HT-29 (cell line): ENCODE measurements at places on chromosomes 11 and 22. TPM values are rescaled to one million over a fixed set of nuclear protein-coding genes. Genes with fewer than 3 reads are reported as not detected.

Gene MMP11
- total RNA-seq = 0.18 and 0.89 TPM in 2 replicates

Gene FERMT3
- total RNA-seq = 5.3 and 5.9 TPM in 2 replicates

Gene KLHL35
- total RNA-seq = 20.5 and 23.5 TPM in 2 replicates

Gene MMP10
- not detected in 2 replicates for total RNA-seq

Gene SAA4
- not detected in 2 replicates for total RNA-seq

Gene HBE1
- not detected in 2 replicates for total RNA-seq

Gene PARVA
- total RNA-seq = 13.9 and 16.7 TPM in 2 replicates

Gene IGLL1
- total RNA-seq = not detected in 2 replicates

Gene GAL3ST1
- total RNA-seq = 7.8 and 8.1 TPM in 2 replicates

Gene CLCF1
- 25.5 and 29.7 TPM in 2 replicates for total RNA-seq

Gene ALKBH3
- 34.9 and 36.1 TPM in 2 replicates for total RNA-seq

Gene USP2
- total RNA-seq = 2.2 and 4.4 TPM in 2 replicates

Gene MMP27
- total RNA-seq = not detected in 2 replicates

Gene C22orf15
- not detected in 2 replicates for total RNA-seq

Gene KCNJ4
- total RNA-seq = 0.08 TPM in 1 of 2 replicates, not detected in the other

Gene MS4A3
- total RNA-seq = not detected in 2 replicates

Gene MUC2
- 6.9 and 9.1 TPM in 2 replicates for total RNA-seq

Gene MIAT
- 0.23 and 0.31 TPM in 2 replicates for total RNA-seq

Gene OR52E8
- not detected in 2 replicates for total RNA-seq

Gene OR2D2
- total RNA-seq = 0.37 TPM in 1 of 2 replicates, not detected in the other

Gene TIGD3
- total RNA-seq = 2.9 and 3.0 TPM in 2 replicates

Gene IMMP1L
- 13.5 and 26.2 TPM in 2 replicates for total RNA-seq

Gene OR10A2
- total RNA-seq = not detected in 2 replicates

Gene CD3D
- not detected in 2 replicates for total RNA-seq

Gene C1QTNF5
- 0.47 and 0.56 TPM in 2 replicates for total RNA-seq

Gene POLDIP3
- 30.2 and 33.7 TPM in 2 replicates for total RNA-seq

Gene PSMC3
- total RNA-seq = 206 and 222 TPM in 2 replicates

Gene MOGAT2
- not detected in 2 replicates for total RNA-seq

Gene SMIM35
- not detected in 2 replicates for total RNA-seq

Gene EIF1AD
- total RNA-seq = 36.9 and 44.7 TPM in 2 replicates

Gene C11orf21
- 0.81 and 1.3 TPM in 2 replicates for total RNA-seq

Gene TYR
- not detected in 2 replicates for total RNA-seq

Gene MAPK8IP1
- 2.9 and 4.0 TPM in 2 replicates for total RNA-seq

Gene MICAL3
- total RNA-seq = 7.7 and 11.2 TPM in 2 replicates

Gene CCDC81
- total RNA-seq = 0.08 and 0.31 TPM in 2 replicates

Gene ACCSL
- total RNA-seq = not detected in 2 replicates

Gene GRK3
- 1.4 and 1.5 TPM in 2 replicates for total RNA-seq

Gene HEPN1
- not detected in 2 replicates for total RNA-seq
